ENCODE measurements at places on chromosomes 12 and 14.

- DNase-seq = no peak
Observed at GRCh38 chr12:127590868-127591267, 676.1 kb upstream of the TMEM132C start.

DNA sequence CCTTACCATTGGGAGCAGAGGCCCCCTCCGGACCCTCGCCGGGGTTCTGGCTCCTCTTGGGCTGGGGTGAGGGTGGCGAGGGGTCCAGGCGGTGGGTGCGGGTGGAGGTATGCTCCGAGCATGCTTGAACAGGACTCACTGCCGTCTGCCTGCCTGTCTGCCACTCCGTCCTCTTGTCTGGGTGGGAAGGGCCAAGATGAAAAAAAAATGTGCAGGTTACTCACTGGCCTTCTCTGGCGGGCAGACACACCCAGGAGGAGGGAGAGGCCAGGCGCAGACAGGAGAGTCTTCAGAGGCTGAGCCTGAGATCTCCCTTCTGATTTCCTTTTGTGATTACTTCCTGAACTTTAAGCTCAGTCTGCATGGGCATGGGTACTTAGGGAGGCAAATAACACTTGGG, 76.1 kb downstream of the STON2 start:
- no peak for DNase-seq

GRCh38 chr12:131066207-131066885, 112.6 kb downstream of the ADGRD1 start:
- DNase-seq = no peak

- no peak for DNase-seq
Observed at GRCh38 chr12:94596596-94596995, 53.8 kb downstream of the TMCC3 start.

DNA sequence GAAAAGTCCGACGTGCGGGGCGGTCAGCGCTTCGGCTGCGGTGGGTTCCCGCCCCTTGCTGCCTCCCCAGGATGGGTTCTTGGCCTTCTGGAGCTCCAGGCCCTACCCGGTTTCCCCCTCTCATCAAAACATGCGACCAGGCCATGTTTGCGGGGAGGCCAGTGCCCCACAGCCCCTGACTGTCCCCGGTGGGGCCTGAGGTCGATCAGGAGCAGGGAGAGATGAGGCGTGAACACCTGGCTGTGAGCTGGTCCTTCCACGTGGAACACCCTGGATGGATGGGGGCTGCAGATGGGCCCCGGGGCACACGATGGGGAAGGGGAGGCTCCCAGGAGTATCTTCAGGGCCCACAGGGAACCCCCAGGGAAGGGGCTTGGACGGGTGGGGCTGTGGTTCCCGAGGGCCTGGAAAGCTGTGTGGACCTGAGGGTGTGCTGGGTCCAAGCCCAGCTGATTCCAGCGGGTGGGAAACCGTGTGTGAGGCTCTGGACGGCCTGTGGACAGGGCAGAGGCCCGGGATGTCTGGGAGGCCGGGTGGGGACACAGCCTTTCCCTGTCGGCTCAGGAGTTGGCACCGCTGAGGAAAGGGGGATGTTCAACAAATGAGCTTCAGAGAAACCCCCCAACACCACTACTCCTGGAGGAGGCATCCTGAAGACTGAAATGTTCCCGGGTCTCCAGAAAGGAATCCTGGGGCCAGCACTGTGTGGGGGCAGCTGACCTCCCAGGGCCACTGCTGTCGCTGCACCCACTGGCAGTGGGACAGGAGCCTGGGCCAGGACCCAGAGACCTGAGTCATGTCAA, 187.0 kb upstream of the C14orf180 start:
- no peak for DNase-seq

DNA sequence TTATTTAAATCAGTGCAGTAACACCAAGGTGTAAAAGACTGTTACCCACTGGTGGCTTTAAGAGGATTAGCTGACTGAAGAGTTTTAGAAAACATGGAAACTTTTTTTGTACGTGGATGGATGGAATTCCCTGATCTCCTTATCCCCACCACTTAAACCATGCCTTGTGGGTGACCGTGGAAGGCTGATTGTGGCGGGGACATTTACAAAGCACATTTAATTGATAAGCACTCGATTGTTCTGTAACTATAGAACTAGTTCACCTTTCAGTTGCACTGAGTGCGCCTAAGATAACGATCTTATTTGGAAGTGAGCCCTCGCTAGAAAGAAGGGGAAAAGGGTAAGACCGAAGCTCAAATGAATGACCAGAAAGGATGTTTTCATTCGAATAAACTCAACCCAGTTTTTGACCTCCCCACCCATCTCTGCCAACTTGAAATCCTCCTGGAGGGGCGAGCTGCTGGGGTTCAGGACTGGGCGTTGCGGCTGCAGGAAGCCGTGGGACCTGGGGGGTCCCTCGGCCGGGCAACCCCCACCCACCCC, 688 bp upstream of the RASSF3 start:
- DNase-seq = peak; percentile 71
